ENCODE measurements at places on chromosomes 3 and 15.

GRCh38 chr3:155360281-155360680, 66.8 kb upstream of the STRIT1 start:
- DNase-seq, result no peak

DNA sequence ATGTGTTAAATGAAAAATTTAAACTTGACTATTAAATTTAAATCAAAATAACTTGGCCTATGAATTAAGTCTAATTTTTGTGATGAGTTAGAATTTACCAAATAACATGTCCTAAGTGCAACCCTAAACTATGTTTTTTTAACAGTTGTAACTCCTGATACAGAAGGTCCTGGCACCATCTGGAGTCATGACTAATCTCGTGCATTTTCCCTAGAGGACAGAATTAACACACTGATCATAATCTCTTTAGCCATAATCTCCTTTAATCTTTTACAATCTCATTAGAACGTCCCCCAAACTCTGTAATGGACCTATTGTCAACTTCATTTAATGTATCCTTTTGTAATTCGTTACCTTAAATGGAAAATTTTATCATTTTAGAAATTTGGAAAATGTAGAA, 100.6 kb downstream of the SUCNR1 start:
- DNase-seq, result no peak

DNA sequence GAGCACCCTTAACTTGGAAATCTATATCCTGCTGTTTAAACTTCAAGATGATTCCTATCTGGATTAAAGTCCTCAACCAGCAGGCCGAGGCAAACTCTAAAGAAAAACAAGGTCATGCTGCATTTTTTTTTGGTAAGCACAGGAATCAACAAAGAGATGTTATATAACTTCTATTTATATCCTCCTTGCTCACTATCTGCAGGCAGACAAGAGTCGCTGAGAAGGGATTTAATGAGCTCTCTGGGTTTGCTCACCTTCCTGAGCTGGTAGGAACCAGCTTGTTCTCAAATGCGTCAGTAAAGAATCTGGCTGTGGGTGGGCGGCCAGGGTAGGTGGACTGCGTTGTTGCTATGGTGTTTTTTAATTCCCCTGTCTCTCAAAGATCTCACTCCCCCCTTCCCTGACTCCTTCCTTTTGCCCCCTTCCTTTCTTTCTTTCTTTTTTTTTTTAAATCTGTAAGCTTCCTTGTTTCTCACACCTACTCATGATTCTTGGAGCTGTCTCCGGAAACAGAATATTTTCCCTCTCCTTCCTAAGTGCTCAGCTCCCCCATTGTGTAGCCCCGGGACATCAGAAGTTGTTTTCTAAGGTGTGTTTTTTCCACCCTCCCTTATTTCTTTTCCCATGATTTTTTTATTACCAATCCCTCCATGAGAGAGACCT, 228.8 kb upstream of the BHLHE40 start:
- DNase-seq, result peak; percentile 12

- no peak for DNase-seq
Measured at GRCh38 chr3:165642761-165643420, 194.3 kb downstream of the BCHE start.

DNA sequence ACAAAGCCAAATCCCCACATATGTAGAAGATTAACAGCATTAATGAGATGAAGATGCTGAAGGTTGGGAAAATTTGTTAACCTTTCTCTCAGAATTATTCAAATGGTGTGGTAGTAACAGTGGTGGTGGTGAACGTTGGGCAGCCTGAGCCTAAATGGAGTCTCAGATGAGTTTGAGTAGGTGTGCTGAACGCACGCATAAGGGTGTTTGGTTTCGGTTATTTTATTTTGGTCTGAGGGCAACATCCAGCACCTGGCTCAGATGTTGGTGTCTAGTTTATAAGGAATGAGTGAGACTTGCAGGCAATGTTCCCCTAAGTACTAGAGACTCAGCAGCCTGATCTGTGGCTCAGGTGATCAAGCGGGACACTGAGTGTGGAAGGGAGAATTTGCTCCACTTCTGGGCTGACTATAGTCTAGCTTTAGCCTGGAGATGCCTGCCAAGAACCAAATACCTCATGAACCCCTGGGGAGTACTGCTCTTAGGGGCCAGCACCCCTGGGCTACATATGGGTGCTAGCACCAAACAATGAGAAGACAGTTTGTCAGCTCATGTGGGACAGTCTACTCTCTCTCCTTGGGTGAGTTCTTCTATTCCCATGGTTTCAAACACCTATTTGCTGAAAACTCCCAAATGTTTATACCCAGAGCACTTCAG, 39.5 kb upstream of the ATP2C1 start:
- no peak for DNase-seq

DNA sequence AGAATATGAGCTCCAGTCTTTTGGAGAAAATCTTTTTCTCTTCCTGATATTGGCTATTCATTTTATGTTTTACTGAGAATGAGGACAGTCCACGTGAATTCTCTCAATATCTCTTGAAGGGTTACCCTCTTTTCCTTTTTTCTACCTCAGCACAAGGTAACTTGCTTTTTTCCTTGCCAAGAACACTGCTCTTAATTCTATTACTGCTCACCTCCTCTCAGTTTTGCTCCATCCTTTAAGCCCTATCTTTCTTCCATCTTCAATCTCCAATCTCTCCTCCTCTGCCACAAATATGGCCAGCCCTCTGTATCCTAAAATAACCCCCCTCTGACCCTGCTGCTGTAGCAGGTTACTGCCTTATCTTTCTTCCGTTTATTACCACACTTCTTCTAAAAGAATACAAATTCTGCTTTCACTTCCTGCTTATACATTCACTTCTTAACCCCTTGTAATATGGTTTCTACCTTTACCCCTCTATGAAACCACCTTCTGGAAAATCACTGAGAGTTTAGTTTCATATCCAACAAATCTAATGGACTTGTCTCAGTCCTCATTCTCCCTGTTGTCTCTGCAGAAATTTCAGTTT, 89.0 kb downstream of the NFKBIZ start:
- DNase-seq, result no peak

- DNase-seq, result no peak
Measured at GRCh38 chr3:170864525-170865208, 5.3 kb downstream of the RPL22L1 start.

DNA sequence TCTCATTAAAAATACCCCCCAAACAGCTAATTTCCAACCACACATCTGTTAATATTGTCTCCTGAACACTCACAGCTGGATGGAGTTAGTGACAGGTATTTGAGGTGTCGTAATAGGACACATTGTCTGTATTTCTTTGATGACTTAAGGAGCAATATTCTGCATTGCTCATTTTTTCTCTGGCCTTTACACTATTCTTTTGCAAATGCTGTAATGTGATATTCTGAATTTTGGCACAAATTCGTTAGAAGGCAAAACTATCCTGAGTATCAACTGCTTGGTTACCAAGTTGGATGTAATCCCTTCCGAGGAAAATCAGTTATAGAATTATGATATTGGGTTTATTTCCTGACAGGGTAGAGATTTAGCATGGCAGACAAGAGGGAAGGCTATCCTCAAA, 1030.2 kb downstream of the MCTP2 start:
- DNase-seq, result no peak

- DNase-seq, result no peak
Measured at GRCh38 chr3:32903953-32904352, 47.5 kb upstream of the CCR4 start.

- DNase-seq, result no peak
Measured at GRCh38 chr3:151881137-151881536, 7.7 kb downstream of the SUCNR1 start.

GRCh38 chr15:45126535-45127158, 3.0 kb downstream of the DUOXA1 start:
- DNase-seq, result peak; percentile 59

GRCh38 chr3:65963787-65964677, 74.7 kb downstream of the MAGI1 start:
- DNase-seq, result no peak

DNA sequence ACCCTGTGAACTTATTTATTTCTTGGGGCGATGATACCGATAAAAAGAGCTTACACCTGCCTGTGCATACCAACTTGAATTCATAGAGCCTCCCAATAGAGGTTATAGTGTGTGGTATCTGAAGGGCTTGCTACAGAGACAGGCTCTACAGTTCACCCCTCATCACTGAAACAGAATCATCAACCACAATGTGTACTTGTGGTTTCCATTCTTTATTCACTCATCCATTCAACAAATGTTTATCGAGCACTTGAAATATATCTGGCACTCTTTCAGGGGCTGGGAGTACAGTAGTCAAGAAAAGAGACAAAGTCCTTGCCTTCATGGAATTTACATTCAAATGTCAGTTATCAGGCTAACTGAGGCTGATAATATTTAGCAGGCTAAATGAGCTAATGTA, 134.4 kb upstream of the SKOR1 start:
- DNase-seq, result no peak

DNA sequence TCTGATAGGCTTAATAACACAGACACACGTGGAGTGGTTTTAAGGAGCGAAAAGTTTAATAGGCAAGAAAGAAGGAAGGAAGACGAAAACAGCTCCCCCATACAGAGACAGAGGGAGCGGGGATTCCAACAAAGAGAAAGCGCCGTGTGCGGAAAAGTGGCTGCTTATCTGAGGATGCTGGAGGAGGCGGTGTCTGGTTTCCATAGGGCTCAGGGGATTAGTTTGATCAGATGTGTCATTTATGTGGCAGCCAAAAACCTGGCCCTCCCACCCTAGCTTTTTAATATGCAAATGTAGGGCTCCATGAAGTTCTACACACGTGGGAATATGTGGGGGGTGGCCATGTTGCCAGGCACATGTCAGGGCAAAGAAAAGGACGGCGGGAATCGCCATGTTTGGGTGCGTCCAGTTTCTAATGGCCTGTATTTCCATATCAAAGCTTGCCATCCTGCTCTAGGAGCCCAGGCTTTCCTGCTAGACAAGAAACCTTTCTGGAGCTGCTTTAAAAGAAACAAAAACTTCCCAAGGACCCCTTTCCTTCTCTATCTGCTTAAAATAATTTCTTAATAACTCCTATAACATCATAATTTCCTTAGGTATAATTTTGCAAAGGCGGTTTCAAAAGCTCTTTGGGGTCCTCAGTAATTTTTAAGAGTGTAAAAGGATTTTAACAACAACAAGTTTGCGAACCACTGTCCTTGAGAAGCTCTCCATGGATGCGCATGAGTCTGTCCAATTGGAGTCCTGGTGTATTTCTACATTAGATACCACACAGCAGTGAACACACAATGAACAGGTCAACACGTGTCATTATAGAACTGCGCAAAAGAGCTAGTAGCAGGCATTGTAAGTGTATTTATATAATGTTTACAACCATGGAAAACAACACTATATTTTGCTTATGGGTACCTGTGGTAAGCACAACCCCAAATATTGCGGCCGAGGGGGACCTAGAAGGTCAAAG, 622 bp upstream of the ZNF589 start:
- DNase-seq, result no peak

GRCh38 chr3:187858041-187858440, 112.8 kb upstream of the BCL6 start:
- no peak for DNase-seq

GRCh38 chr15:72199205-72199515, 1.6 kb upstream of the GRAMD2A start:
- DNase-seq, result no peak

GRCh38 chr15:97604677-97605076, 355.8 kb upstream of the ARRDC4 start:
- DNase-seq, result no peak

- DNase-seq, result no peak
Measured at GRCh38 chr15:92028389-92028724, 174.8 kb downstream of the SLCO3A1 start.

DNA sequence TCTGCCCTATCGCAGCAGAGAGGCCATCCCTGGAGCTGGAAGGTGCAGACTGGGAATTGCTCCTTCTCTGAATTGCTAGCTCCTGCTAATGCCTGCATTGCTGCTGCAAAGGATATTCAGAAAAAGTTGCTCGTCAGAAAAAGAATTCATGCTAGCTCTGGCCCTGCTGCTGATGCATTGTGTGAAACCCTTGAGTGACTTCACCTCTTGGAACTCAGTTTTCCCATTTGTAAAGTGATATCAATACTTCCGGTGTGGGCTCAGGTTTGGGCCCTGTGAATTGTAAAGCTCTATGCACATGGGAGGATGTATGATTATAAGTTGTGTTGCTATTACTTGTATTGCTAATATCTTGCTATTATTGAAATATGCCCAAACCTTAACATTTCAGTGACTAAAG, 11.4 kb downstream of the SQOR start:
- DNase-seq, result no peak

DNA sequence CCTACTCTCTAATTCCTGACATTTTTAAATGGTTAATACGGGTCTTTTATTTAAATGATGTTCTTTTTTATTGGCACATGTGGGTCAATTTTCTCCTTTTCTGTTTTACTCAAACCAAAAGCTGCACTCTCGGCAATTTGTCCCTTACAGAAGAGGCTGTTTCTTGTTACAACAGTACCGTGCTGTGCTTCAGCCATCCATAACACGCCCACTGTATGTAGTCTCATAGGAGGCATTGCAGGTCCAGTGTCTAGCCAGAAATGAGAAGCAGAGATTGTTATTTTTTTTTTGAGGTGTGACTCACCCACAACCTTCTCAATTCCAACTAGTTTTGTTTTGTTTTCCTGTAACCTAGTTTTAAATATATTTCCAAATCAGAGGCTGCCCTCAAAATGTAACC, 164.6 kb downstream of the GMNC start:
- no peak for DNase-seq

DNA sequence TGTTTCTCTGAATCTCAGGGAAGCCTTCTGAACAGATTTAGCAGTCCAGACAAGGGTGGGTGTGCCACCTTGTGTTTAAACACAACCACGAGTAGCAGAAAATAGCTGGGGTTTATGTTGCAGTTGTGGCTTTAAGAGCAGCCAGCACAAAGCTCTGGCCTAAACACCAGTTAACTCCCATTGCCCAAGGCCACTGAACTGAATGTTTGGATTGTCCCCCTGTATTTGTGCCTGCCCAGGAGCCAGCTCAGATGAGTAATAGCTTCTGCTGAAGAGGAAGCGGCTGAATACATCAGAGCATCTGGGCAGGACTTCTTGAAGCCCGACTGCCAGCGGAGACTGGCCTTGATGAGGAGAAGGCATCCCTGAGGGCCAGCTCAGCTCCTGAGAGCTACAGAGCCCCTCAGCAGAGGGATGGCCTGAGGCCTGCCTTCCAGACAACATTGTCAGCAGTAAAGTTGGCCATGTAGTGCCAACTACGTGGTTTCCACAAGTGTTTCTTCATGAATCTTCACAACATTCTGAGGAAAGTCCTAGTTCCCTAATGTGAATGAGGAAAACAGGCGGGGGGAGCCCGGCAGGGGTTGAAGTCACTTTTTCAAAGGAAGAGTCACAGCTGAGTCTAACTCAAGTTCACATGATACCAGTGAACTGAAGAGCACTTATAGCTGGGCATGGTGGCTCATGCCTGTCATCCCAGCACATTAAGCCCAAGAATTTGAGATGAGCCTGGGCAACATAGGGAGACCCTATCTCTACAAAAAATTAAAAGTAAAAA, 65.8 kb upstream of the ZBTB38 start:
- no peak for DNase-seq

DNA sequence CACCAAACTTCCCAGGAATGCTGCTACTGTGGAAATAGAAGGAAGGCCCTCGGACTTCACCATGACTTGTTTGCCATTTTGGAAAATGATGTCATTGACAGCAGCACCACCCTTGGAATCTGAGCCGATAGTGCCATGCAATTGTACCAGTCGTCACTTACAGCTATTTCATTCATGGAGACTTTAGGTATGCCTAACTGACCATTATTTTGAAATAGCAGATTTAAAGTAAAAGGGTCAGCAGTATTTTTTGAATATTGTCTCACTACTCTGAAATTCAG, 66.0 kb upstream of the ARL8B start:
- DNase-seq, result no peak
